Fibroblast of lung (primary cell): ENCODE measurements at places on chromosomes 2 and 18.

DNA sequence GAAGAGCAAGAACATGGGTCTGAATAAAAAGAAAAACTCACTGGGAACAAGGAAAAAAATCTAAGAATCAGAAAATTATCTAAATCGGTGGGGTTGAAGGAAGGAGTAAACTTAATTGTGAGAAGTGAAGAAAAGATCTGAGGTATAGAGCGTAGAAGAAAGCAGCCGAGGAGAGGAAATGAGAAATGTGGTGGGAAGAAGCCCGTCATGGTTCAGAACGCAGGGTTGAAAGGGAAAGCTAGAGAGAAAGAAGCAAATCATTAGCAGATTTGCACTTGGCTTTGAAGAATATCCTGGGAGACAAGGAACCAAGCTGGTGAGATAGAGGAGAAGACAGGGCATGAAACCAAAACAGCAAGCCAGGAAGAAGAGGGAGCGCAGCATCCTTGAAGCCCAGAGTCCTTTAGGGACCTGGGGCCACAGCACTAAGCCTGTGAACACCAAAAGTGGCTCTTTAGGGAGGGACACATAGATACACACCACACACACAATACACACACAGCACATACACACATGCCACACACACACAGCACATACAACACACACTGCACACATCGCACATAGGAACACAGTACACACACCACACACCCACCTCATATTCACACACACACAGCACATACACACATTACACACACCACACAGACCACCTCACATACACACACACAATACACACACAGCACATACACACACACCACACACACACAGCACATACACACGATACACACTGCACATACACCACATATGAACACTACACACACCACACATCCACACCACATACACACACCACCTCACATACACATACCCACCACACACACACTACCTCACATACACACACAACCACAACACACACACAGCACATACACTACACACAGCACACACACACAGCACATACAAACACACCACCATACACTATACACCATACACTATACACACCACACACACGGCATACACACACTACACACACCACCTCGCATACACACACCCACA lies 274.6 kb downstream of the ETAA1 start:
- no peak for DNase-seq
- H3K27me3 ChIP-seq, result no peaks in the 10 kb centered on the region
- H3K36me3 ChIP-seq, result no peaks in the 10 kb centered on the region
- no peaks in the 10 kb centered on the region for H3K4me1 ChIP-seq
- no peak overlapping the region for H3K27ac ChIP-seq

- H3K4me3 ChIP-seq, result no peak overlapping the region
- H3K36me3 ChIP-seq, result no peaks in the 10 kb centered on the region
- no peaks in the 10 kb centered on the region for H3K4me1 ChIP-seq
Measured at GRCh38 chr18:61554117-61554776, 221.0 kb downstream of the CDH20 start.

- H3K27me3 ChIP-seq, result no peaks in the 10 kb centered on the region
- peaks cover 6% of the 10 kb centered on the region for H3K4me1 ChIP-seq
- H3K27ac ChIP-seq, result no peak overlapping the region
- no peaks in the 10 kb centered on the region for H3K36me3 ChIP-seq
- peak; percentile 37 for DNase-seq
- no peak overlapping the region for H3K4me3 ChIP-seq
Measured at GRCh38 chr2:196247114-196247975, 76.0 kb upstream of the STK17B start.

- DNase-seq, result peak; percentile 30
- H3K4me1 ChIP-seq, result no peaks in the 10 kb centered on the region
- no peak overlapping the region for H3K27ac ChIP-seq
Measured at GRCh38 chr2:44753552-44754285, 187.8 kb upstream of the SIX3 start.

DNA sequence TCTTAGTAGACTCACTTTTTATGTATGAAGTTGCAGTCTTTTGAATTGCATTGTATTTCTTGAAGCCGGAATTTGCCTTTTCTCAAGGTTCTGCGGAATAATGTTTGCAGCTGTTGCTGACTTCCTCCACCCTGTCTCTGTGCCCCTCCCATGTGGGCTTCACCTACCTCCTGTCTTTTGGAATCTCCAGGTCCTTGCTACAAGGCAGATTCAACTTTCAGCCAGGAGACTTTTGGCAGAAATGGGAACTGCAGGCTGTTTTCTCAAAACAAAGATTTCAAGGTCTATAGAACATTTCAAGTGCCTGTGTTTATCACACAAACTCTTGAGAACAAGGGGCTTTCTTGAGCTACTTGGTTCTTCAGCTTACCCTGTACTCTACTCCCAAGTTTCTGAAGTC lies 25.6 kb downstream of the ZNF236 start:
- no peaks in the 10 kb centered on the region for H3K36me3 ChIP-seq
- no peak for DNase-seq
- no peaks in the 10 kb centered on the region for H3K4me1 ChIP-seq
- H3K27ac ChIP-seq, result no peak overlapping the region

DNA sequence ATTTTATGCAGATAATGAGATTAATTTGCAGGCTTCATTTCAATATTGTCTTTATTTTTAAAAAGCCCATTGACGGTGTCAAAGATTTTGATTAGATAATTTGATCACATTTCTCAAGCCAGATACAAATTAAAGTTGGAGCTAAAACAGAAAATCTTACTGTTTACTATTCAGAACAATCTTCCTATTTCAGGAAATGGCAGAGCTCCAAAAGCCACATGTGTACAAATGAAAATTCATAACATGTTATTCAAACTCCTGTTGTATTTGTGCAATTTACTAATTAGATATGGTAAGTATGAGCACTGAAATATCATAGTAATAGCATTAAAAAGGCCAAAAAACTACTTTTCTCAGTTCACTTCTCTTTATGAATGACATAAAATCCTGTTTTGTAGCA lies 682.9 kb downstream of the KCNJ3 start:
- H3K27ac ChIP-seq, result no peak overlapping the region
- no peaks in the 10 kb centered on the region for H3K4me1 ChIP-seq

GRCh38 chr2:67108231-67108630 lies 288.9 kb upstream of the ETAA1 start:
- no peaks in the 10 kb centered on the region for H3K36me3 ChIP-seq
- H3K4me3 ChIP-seq, result no peak overlapping the region
- no peak overlapping the region for H3K27ac ChIP-seq
- no peak for DNase-seq

- H3K4me1 ChIP-seq, result peaks cover 3% of the 10 kb centered on the region
- H3K36me3 ChIP-seq, result no peaks in the 10 kb centered on the region
- peak overlapping the region; percentile 44 for H3K27ac ChIP-seq
Measured at GRCh38 chr2:12918138-12918834, 201.6 kb downstream of the TRIB2 start.
